PC-3 (cell line): ENCODE measurements at places on chromosomes 2 and 18.

DNA sequence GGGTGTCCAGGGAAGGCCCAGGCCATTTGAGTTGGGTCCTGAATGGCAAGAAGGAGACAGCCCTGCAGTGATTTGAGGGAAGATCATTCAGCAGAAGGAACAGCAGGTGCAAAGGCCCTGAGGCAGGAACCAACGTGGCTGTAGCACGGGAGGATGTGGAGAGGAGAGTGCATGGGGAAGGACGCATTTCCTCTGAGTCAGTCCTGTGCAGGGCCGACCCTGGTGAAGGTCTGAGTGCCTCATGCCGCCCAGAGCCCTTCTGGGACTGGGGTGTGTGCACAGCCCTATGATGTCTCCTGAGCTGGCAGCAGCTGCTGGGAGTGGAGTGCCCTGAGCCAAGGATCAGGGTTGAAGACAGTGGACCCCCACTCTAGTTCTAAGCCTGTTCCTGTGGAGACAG lies 17.9 kb upstream of the ARHGEF4 start:
- no peak for DNase-seq
- no peaks in the 10 kb centered on the region for H3K36me3 ChIP-seq
- no peak overlapping the region for H3K27ac ChIP-seq
- no peak overlapping the region for H3K4me3 ChIP-seq
- H3K27me3 ChIP-seq, result no peaks in the 10 kb centered on the region
- peaks cover 9% of the 10 kb centered on the region for H3K4me1 ChIP-seq

- H3K27ac ChIP-seq, result no peak overlapping the region
- H3K36me3 ChIP-seq, result no peaks in the 10 kb centered on the region
- peaks cover 59% of the 10 kb centered on the region for H3K27me3 ChIP-seq
- no peak overlapping the region for H3K4me3 ChIP-seq
- H3K4me1 ChIP-seq, result peaks cover 7% of the 10 kb centered on the region; the same call in 1 of the 2 replicates
- no peak for DNase-seq
These were observed 7.1 kb upstream of the NAPG start for GRCh38 chr18:10518595-10519255.

GRCh38 chr2:45874344-45874743 lies 222.9 kb downstream of the PRKCE start:
- no peaks in the 10 kb centered on the region for H3K4me1 ChIP-seq
- H3K4me3 ChIP-seq, result no peak overlapping the region
- H3K27me3 ChIP-seq, result no peaks in the 10 kb centered on the region
- H3K36me3 ChIP-seq, result peaks cover 4% of the 10 kb centered on the region; the same call in 1 of the 2 replicates
- H3K27ac ChIP-seq, result no peak overlapping the region
- DNase-seq, result peak; percentile 19

- peaks cover 18% of the 10 kb centered on the region; the same call in 1 of the 2 replicates for H3K27me3 ChIP-seq
- DNase-seq, result no peak
- H3K4me3 ChIP-seq, result no peak overlapping the region
- H3K36me3 ChIP-seq, result no peaks in the 10 kb centered on the region
- no peaks in the 10 kb centered on the region for H3K4me1 ChIP-seq
These were observed 197.5 kb downstream of the PIEZO2 start for GRCh38 chr18:10951631-10952544.
